ENCODE measurements at places on chromosomes 6 and 20.
A peak's percentile ranks its signal among the peaks of the same experiment; 100 is the strongest.

GRCh38 chr20:44097521-44098255 is 89.3 kb downstream of the JPH2 start:
- peak; percentile 26 for DNase-seq

DNA sequence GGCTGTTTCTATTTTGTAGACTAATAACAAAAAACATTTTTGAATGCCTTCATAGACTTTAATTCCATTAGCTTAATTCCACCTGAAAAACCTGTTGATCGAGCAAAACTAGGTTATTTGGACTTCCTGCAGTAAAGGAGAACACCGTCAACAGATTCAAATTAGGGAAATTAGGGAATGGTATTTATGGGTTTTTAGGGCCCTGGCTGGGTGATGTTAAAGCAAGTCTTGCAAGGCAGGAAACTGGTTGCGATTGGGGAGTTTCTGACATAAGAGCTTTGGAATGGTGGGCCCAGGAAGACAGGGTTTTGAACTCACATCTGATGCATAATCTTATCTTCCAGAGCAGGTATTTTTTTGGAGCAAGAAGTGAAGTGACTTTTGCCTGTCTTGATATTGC is 40.1 kb upstream of the TFAP2C start:
- no peak for DNase-seq

- no peak for DNase-seq
These were observed 67.6 kb downstream of the BLOC1S5 start for GRCh38 chr6:7996538-7997111.

- no peak for DNase-seq
These were observed 238.1 kb upstream of the TAB2 start for GRCh38 chr6:149079456-149079855.

DNA sequence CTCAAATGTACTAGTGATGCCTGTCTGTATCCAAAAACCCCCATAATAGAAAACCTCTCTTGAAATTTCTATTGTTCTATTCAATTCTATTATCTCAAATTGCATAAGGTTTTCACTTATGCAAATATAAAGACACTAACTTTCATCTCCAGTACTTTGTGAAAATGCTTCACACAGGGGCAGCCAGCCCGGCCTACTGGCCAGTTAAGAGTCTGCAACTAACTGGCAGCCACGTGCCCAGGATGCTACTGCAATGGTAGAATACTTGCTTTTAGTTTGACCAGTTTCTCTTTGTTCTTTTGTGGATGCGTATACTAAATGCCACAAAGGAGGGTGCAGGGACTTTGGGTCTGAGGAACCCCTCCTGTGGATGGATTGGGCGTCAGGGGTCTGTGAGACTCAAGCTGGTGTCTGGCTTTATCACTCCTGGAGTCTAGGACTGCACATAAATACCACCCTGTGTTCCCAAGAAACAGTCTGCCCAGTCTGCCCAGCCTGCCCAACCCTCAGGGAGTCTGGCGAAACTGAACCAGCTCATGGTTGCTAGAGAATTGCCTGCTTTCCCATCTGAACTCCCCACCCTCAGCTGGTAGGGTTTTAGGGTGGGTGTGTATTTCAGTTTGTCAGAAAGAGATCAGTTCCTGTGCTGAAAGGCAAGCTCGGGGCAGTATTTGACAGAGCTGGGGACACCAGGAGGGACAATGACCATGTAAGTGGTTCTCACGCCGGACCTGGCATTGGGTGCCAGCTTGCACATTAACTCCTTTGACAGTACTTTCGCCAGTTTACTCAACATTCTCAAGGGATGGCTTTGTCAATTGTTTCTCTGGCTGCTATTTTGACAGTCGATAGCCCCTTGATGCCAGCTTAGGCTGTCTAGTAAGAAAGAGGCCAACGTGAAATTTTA is 558.2 kb upstream of the JAG1 start:
- DNase-seq = no peak

DNA sequence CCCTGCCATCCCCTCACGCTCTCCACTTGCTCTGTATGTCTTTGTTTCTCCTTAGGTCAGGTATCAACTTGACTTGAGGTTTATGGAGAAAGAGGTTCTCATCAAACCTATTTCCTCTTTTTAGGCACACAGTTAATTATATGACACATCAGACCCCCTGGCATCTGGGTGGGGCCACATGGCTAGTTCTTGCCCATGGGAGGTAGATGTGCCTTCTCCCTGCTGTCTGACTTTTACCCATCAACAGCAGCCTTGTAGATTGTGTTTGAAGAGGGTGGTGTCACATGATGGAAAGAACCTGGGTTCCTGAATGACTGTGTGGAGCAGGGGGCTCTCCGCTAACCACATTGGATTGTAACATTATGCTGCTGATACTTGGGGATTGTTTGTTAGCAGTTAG is 7.2 kb upstream of the UQCC2 start:
- no peak for DNase-seq

DNA sequence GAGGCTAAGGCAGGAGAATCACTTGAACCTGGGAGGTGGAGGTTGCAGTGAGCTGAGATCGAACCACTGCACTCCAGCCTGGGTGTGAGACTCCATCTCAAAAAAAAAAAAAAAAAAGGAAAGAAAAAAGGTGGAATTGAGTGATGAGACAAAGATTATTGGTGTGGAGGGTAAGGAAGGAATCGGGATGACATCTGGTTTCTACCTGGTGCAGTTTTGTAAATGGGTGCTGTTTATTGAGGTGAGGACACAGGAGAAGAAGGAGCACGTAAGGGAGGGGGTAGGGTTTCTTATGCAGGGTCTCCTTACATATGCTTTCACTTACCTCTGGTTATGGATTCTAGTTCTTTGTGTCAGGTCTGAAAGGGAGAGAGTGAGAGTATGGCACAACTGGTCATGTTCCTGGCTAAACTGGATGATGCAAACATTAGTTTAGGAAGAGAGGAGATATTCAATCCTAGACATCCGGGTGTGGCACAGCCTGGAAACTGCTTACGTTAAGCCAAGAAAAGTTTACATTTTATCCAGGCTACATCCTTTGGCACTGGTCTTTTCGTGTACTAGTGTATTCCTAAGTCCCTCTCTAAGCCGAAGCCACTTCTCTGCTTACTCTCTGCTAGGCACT is 5.4 kb downstream of the RALY start:
- no peak for DNase-seq

GRCh38 chr6:5623769-5624168 is 362.5 kb downstream of the FARS2 start:
- no peak for DNase-seq

- peak; percentile 64 for DNase-seq
These were observed 37.2 kb downstream of the SLC22A2 start for GRCh38 chr6:160221423-160221822.

- DNase-seq = no peak
These were observed 22.7 kb downstream of the TAB2 start for GRCh38 chr6:149340200-149340599.

DNA sequence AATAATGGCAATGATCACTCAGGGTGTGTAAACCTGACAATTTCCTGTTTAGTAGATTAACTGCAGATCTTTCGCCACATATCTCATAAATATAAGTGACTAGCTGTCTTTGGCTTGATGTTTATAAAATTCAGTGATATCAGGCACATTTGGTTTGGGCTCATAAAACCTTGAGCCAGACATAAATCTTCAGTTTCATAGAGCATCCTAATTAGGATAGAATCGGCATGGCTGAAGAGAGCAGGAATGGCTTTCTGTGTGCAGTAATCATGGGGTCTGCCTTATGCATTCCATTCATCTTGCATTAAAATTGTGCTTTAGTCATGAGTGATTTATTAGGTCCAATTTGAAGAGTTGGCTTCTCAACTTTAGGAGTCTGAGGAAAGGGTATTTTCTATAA is 27.2 kb downstream of the AIG1 start:
- DNase-seq = no peak

GRCh38 chr20:61846074-61846473 is 219.6 kb downstream of the TAF4 start:
- DNase-seq = no peak

GRCh38 chr6:105862936-105863607 is 223.1 kb upstream of the PRDM1 start:
- no peak for DNase-seq

DNA sequence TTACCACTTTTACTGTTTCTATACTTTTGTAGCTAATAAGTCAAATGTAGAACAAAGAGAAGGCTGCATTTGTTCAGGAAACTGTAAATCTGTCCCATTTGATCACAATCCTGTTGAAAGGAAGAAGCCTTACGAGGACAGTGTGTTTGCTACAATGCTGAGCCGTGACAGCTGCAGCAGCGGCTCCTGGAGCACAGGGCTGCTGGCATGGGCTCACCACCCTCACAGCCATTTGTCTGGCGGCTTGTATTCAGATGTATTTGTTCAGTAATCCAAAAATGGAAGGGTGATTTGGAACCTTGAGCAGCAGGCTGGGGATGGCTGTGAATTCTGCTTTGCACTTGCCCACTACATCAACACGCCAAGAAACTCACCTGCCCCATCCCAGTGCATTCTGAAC is 5.7 kb downstream of the TUBB2A start:
- DNase-seq = no peak

- DNase-seq = peak; percentile 63
These were observed 24.3 kb downstream of the EPB41L2 start for GRCh38 chr6:131038597-131039344.

- no peak for DNase-seq
These were observed 3.9 kb upstream of the ZNF292 start for GRCh38 chr6:87151471-87151780.

DNA sequence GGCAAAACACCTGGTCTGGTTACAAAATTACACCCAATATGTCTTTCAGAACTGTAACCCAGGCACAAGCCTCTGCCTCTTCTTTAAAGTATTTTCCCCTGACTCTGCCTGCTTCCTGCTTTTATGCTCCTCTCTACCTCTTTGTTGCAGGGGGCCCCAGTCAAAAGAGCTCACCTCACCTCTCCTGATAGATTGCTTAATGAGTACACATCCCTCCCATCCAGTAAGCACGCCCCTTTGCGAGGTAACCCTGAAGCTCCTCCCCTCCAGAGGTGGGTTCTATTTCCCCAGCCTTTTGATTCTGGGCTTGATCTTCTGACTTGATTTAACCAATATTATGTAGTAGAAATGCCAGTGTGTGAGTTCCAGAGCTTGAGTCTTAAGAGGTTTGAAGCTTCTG is 56.6 kb upstream of the EYA2 start:
- no peak for DNase-seq

- no peak for DNase-seq
These were observed 482.0 kb upstream of the CHD6 start for GRCh38 chr20:42100137-42100704.

DNA sequence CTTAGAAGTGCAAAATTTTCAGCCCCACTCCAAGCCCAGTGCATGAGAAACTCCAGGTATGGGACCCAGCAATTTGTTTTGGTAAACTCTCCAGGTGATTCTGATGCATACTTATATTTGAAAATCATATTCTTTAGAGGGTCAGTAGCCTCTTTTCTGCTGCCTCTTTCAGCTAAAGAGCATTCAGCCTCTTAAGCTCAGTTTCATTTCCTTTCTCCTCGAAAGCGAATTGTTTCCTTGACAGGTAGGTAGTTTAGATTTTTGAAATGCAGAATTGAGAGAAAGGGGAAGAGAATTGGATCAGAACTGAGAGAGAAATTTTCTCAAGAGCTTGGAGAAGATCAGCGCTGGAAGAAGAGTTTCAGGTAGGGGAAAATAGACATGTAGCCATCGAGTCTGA is 995.8 kb upstream of the FLRT3 start:
- DNase-seq = no peak

GRCh38 chr6:36246506-36247268 is 23.2 kb upstream of the PNPLA1 start:
- no peak for DNase-seq

- DNase-seq = peak; percentile 61
These were observed 4.8 kb downstream of the PPP1R10 start for GRCh38 chr6:30612213-30612612.

GRCh38 chr20:49384437-49385434 is 97.7 kb downstream of the KCNB1 start:
- peak; percentile 81 for DNase-seq

- DNase-seq = no peak
These were observed 141.2 kb downstream of the FAM83B start for GRCh38 chr6:54987633-54988290.

- peak; percentile 18 for DNase-seq
These were observed 371.7 kb upstream of the SASH1 start for GRCh38 chr6:147970970-147971369.

DNA sequence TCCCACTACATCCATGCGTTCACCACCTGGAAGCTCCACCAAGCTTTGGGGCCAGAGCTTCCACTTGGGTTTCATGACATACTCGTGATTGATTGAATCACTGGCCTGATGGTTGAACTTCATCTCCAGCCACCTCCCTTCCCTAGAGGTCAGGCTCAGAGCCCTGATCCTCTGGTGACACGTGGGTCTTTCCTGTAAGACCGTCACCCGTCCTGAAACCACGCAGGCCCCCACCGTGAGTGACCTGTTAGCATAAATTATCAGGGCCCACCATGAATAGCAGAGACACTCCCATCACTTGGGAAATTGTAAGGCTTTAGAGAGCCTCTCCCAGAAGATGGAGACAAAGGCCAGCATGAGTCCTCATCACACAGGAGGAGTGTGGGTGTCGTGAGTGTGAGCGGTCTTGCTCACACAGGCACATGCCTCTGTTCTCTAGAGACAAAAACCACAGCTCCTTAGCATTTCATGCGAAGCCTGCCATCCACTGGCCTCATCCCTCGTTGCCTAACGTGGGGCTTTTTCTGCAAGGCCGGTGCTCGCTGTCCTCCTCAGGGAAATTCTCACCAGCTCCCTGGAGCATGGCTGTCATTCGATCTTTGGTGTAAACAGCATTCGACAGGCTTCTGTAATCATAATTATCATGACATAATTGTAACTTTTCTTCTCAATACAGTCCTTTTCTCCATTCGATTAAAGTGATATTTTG is 65.1 kb upstream of the DUSP22 start:
- peak; percentile 23 for DNase-seq

GRCh38 chr20:36004045-36004444 is 35.7 kb downstream of the CNBD2 start:
- DNase-seq = no peak

GRCh38 chr20:57432862-57433491 is 41.8 kb downstream of the RBM38 start:
- DNase-seq = peak; percentile 75

DNA sequence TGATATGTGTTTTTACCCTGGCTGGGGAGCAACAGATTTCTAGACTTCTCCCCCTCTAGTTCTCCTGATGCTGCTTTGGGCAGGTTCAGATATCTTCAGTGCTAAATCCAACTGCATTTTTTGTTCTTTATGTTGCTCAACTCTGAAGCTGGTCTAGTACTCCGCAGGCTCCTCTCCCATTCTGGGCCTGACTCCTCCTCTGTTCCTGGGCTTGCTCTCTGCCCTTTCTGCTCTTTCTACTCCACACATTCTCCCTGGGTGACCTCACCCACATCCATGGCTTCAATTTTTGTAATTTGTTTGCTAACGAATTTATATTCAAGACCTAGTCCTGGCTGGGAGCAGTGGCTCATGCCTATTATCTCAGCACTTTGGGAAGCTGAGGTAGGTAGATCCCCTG is 6.4 kb downstream of the FYN start:
- DNase-seq = no peak

- DNase-seq = no peak
These were observed 152.7 kb downstream of the MACROD2 start for GRCh38 chr20:14148042-14148441.

- peak; percentile 55 for DNase-seq
These were observed at the start of gene FAM184A for GRCh38 chr6:119078376-119079282. FAM184A (minus strand) TSS chr6:119078664; CDS start chr6:119078299, 365 bp downstream.
